ENCODE measurements at places on chromosomes 2 and 18.
A peak's percentile ranks its signal among the peaks of the same experiment; 100 is the strongest.

DNA sequence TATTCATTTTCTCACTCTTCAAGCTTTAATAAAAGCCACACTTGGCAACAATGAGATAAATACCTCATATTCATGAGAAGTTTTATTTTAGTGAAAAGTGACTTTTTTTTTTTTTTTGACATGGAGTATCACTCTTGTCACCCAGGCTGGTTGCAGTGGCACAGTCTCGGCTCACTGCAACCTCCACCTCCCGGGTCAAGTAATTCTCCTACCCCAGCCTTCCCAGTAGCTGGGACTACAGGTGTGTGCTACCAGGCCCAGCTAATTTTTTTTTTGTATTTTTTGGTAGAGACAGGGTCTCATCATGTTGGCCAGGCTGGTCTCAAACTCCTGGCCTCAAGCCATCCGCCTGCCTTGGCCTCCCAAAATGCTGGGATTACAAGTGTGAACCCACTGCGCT lies 47.0 kb downstream of the FRZB start:
- no peak for DNase-seq

- DNase-seq: no peak
These were observed 83.7 kb upstream of the MBOAT2 start for GRCh38 chr2:9087121-9087681.

- DNase-seq: peak; percentile 86
These were observed 488.6 kb upstream of the SMIM21 start for GRCh38 chr18:75915941-75916623.

- DNase-seq: no peak
These were observed 15.1 kb upstream of the BZW1 start for GRCh38 chr2:200796561-200796960.

DNA sequence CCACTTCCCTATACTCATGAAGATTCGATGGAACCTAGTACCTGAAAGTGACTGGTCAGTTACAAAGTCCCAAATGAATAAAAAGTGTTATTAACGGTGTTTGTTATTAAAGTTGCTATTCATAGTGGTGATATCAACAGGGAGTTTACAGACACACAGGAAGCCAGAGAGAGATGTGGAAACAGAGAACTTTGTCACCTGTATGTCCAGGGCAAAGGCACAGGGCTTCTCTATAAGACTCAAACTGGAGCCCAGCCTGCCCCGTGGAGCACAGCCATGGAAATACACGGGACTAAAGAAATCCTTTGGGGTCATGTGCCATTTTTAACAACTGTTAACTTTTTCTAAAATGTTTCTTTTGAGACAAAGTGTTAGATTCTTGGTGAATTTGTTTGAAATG lies 68.5 kb downstream of the KLF7 start:
- no peak for DNase-seq

Data from NCI-H1105 (cell line).